ENCODE measurements at places on chromosomes 13 and 19. TPM values are rescaled to one million over a fixed set of nuclear protein-coding genes. Genes with fewer than 3 reads are reported as not detected.

The APLP1 gene
- total RNA-seq = 21.8 TPM

The TICAM1 gene
- 4.8 TPM for total RNA-seq

The PCP2 gene
- 2.3 TPM for total RNA-seq

The DHPS gene
- 47.3 TPM for total RNA-seq

The CPAMD8 gene
- 10.2 TPM for total RNA-seq

The HIPK4 gene
- 0.15 TPM for total RNA-seq

The CGB8 gene
- total RNA-seq = not detected

The ZNF66 gene
- total RNA-seq = 1.1 TPM

The CEACAM4 gene
- not detected for total RNA-seq

DNA sequence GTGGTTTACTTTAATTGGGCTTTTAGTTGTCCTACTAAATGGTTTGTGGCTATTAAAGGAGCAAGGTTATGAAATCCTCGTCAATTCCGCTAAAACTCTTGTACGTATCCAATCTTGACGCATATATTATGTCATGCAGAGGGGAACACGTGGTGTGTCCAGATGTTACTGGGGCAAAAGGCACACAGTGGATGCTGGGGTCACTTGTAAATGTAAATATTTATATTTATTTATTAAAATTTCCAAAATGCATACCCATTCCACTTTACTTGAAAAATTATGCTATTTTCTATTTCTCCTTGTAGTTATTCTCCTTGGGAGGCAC is 36.7 kb upstream of the SLC46A3 start:
- DNase-seq = no peak

DNA sequence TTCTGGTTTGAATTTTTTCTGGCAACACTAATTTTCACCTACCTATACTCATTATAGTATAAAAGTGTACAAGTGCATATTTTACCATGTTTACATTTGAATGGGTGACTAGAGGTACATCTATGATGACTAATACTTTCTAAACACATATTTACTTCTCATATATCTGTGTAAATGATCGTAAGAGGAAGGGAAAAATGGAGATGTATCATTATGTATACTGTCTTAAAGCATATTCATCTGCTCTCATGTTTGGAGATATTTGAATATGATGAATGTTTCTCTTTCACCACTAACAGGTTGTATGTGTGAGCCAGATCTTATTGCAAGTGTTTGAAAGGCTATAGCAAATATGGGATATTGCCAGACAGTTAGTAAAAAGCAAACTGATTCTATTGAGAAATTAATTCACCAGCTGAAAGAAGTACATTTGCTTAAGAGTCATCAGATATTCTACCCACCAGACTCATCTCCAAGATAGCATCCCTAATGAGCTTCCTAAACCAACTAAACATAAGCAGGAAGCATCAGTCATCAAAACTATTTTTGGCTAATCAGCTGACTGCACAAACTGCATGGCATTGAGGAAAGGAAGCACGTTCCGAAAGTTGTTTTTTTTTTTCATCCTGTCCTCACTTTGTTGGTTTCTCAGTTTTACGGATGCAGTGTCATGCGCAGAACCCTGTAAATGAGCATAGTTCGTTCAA is 738.2 kb downstream of the GPC5 start:
- no peak for DNase-seq

DNA sequence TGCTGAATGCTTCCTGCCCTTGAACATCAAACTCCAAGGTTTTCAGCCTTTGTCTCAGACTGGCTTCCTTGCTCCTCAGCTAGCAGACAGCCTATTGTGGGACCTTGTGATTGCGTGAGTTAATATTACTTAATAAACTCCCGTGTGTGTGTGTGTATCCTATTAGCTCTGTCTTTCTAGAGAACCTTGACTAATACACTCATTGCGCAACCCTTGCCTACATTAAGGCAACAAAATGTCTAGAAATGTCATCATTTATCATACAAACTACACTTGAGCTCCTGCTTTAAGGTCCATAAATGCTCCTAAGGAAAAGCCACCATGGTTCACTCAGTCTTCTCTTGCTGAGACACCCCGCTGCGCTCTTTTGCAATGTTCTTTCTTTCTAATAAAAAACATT is 2861.0 kb downstream of the PCDH9 start:
- DNase-seq = no peak

- no peak for DNase-seq
Measured at GRCh38 chr19:27777726-27778125, 1435.2 kb downstream of the UQCRFS1 start.

DNA sequence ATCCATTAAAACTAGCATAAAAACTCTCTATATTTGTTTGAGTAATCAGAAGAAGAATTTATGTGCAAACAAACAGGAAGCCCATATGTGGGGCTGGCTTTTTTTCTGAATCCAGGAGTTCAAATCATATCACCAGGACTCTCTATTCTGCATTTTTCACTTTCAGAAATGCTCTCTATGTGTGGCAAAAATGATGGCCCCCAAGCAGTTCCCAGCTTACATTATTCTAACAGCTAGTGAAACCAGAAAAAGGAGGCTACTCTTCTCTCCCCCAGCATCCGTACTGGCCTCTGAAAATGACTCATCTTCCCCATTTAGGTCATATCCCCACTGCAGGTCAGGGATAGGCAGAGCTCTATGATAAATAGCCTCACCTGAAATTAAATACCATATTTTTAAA is 20.4 kb downstream of the RBM26 start:
- no peak for DNase-seq

GRCh38 chr19:28468701-28469459 is 744.1 kb downstream of the UQCRFS1 start:
- DNase-seq = no peak

DNA sequence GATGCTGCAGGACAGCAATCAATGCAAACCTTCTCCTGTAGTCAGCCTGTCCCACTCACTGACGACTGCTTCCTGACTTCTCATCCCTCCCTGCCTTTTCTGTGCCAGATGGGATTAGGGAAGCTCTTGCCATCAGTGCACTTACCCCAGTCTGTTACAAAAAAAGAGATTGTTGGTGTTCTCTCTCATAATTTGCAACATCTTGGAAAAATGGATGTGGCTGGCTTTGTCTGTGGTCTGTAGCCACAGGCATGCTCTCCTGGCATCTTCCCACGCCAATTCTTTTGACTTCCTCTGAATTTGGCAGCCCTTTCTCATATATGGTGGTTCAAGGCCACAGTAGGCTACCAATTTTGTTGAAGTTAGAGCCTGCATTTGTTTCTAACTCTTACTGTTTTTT is 11.6 kb upstream of the HTR2A start:
- no peak for DNase-seq

DNA sequence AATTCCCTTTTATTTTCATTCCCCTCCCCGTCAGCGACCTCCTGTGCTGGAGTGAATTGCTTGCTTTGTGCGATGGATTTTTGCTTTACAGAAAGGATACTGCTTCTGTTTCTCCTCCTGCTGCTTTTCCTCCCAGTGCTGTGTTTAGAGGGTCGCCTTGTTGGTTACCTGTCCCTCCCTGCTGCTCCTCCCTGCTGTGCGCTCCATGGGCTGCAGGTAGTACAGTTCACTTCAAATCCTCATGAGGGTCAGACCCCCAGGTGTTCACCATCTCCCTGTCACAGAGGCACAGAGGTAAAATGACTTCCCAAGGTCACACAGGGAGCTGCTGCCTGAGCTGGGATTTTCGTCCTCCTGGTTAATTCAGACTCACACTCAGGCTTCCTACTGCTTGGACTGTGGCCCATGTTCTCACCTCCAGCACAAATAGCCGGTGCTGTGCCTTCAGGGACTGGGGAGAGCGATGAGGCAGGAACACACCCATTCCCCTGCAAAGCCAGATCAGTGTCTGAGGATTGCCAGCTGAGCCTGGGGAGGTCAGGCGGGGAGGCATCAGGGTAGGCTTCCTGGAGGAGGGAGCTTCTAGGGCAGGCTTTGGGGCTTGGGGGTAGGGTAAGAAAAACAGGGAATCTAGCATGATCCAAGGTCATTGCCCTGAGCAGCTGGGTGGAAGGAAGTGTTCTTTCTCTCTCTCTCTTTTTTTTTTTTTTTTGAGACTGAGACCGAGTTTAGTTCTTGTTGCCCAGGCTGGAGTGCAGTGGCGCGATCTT is 14.4 kb downstream of the BICRA start:
- DNase-seq = no peak

GRCh38 chr13:38514575-38514974 is 164.9 kb downstream of the UFM1 start:
- DNase-seq = no peak

DNA sequence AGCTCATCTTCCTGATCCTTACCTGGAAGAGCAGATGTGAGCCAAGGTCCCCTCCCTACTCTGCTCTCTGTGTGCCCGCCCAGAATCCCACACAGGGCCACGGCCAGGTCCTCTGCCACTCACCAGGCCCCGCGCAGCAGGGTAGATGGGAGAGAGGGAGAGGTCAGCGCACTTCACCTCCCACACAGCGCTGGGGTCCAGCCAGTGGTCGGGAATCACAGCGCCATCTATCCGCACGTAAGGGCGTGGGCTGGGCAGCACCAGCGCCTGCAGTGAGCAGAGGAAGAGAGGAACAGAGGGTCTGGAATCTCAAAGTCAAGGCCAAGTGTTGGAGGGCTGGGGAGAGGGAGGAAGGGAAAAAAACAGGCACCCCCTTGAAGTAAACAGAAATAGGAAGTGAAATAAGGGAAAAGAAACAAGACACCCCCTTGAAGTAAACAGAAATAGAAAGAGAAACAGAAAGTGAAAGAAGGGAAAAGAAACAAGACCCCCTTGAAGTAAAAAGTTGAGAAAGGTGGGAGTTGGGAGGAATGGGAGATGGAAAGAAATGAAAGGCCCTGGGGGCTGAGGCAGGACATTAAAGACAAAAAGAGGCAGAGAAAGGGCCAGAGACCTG is 7.0 kb upstream of the PLA2G4C start:
- no peak for DNase-seq

DNA sequence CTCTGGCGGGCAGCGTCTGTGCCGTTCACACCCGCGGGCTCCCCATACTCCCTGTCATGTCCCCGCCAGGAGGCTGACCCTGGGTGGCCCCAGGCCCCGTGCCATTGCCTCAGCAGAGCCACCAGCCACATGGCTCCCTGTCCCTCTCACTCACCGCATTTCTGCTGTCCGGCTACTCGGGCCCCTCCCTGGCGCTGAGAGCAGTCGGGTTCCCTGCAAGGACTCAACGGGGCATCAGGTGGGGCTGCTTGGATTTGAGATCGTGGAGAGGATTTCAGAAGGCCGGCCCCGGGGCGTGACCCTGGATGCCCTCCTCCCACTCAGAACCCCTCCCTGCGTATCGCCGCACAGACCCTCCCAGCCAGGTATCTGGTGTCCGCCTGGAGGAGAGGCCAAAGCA is 142.1 kb downstream of the KDM4B start:
- no peak for DNase-seq

DNA sequence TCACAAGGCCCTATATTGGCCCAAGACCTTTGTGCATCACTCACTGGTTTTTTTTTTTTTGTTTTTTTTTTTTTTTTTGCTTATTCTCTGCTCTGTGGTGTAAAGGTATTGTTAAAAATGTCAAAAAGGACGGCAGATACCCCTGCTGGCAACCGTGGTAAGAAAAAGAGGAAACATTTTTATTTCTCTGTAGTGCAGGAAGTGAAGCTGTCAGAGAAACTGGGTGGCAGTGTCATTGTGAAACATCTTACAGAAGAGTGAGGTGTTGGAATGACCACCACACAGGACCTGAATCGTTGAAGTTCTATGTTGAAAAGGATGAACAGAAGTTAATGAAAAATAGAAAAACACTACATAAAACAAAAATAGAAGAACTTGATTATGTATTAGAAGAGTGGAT is 346.4 kb downstream of the FGF9 start:
- DNase-seq = no peak

DNA sequence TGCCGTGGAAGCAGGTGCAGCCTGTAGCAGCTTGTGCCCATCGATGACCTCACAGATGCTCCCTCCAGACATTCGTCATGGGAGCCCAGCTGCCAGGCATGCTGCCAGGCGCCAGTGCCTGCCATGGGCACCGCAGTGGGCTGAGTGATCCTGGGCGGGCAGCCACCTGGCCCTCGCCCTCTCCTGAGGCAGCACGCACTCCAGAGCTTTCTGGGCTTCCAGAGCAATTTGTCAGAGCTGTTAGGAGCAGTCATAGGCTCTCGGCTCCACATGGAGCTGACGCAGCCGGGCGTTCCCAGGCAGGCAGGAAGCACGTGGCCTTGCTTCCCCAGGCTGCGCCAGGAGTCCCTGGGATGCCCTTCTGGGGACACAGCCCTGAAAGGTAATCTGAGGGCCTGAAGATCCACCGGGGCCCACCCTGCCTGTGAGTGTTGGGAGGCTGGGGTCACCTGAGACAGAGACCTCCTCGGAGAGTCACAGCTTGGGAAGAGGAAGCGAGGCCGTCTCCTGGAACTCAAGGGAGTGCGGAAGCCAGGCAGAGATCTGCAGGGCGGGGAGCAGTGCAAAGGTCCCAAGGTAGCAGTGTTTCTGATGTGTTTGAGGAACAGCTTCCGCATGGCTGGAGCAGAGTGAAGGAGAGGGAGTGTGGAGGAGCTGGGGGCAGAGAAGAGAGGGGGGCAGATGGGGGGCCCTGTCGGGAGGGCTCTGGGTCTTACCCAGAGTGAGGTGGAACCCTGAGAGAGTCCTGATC is 50.6 kb downstream of the DPF1 start:
- peak; percentile 83 for DNase-seq

GRCh38 chr19:33071887-33072286 is 7.2 kb upstream of the RHPN2 start:
- DNase-seq = no peak

DNA sequence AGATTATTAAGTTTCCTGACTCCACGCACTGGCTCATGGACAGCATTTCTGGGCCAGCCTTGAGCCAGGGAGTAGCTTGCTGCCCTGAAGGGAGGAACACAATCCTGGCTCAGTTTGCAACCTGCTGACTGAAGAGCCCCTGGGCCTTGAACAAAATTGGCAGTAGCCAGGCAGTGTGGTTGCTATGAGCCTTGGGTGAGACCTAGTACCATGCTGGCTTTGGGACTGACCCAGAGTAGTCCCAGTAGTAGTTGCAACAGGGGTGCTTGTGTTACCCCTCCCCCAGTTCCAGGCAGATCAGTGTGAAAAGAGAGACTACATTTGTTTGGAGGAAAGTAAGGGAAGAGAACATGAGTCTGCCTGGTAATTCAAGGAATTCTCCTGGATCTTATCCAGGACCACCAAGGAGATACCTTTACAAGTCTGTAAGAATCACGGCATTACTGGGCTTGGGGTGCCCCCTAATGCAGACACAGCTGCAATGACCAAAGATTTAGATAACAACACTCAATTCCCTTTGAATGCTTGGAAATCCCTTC is 22.0 kb downstream of the ITGBL1 start:
- no peak for DNase-seq

DNA sequence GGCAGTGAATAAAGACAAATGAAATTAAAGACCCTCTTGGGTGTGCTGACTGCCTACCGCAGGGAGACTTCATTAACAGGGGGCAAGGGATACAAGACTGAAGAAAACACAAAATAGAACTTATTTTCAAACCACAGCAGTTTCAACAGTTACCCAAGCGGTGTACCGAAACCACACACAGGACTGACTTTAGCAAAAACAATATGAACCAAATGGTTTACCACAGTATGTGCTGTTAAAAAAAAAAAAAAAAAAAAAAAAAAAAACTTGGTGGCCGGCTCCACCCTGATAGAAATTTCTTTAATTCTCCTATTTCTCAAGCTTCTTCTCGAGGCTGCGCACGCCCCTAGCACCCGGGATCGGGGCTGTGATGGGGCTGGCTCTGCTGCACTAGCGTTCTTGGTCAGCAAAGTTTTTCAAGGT is 42.6 kb downstream of the KLF2 start:
- no peak for DNase-seq
